ENCODE measurements at places on chromosomes 6 and 20. TPM values are rescaled to one million over a fixed set of nuclear protein-coding genes. Genes with fewer than 3 reads are reported as not detected.

The ZBTB12 gene
- total RNA-seq: 8.6 TPM

The MAD2L1BP gene
- 25.1 TPM for total RNA-seq

The IL17A gene
- not detected for total RNA-seq

DNA sequence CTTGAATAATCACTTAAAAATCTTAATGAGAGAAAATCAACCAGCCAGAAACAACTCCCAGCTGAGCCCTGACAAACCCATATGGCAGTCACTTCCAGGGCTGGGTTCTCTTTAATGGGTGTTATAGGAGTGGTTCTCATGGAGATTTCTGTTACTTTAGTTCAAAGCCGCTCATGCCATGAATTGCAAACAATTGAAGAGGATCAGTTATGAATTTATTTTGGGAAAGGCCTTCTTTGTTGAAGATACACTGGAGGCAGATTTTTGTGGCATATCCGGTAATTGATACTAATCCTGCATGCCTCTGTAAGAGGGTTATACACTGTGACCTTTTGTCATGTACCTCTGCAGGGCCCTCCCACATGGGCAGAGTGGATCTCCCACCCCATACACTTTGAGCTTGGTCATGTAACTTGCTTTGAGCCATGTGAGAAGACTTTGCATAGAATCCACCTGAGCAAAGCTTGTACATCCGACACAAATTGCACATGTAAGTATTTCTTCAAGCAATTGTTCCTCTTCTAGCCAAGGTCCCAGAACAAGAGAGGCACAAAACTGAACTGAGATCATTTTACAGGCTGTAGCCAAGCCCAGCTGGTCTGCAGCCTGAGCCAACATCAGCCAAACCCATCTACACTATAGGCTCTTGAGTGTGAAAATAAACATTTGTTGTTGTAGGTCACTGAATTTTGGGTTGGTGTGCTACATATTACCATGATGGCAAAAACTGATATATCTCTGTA, 492.3 kb downstream of the PREX1 start:
- H3K27me3 ChIP-seq: no peaks in the 10 kb centered on the region
- no peak overlapping the region for H3K27ac ChIP-seq
- DNase-seq: no peak
- H3K4me1 ChIP-seq: peaks cover 39% of the 10 kb centered on the region
- no peaks in the 10 kb centered on the region for H3K36me3 ChIP-seq

DNA sequence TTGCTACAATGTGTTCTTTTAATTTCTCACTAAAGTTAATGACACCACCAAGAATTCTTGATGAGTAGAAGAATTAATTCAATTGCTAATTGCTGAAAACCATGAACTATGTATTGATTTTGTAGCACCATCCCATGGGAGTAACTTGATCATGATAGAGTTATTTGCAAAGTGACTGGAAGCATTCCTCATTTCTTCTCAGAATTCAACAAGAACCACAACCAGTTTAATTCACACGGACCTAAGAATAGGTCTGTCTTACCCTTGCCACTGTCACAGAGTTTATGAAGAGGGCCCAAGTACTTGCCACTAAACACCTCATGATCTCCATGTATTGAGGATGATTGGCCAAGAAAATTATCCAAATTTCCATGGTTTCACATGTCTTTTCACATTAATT, 222.2 kb downstream of the TMEM242 start:
- no peak for DNase-seq
- H3K27me3 ChIP-seq: no peaks in the 10 kb centered on the region

GRCh38 chr20:10511509-10512251, 76.6 kb downstream of the SLX4IP start:
- H3K36me3 ChIP-seq: no peaks in the 10 kb centered on the region
- no peaks in the 10 kb centered on the region for H3K27me3 ChIP-seq
- peaks cover 35% of the 10 kb centered on the region for H3K4me1 ChIP-seq
- H3K4me3 ChIP-seq: no peak overlapping the region
